ENCODE measurements at places on chromosomes 7 and 10. TPM values are rescaled to one million over a fixed set of nuclear protein-coding genes. Genes with fewer than 3 reads are reported as not detected.

- H3K4me3 ChIP-seq = no peak overlapping the region
- H3K4me1 ChIP-seq = no peaks in the 10 kb centered on the region
- no peaks in the 10 kb centered on the region for H3K36me3 ChIP-seq
- no peaks in the 10 kb centered on the region for H3K27me3 ChIP-seq
- H3K27ac ChIP-seq = no peak overlapping the region
Measured at GRCh38 chr7:133183969-133184368, 68.9 kb upstream of the EXOC4 start.

DNA sequence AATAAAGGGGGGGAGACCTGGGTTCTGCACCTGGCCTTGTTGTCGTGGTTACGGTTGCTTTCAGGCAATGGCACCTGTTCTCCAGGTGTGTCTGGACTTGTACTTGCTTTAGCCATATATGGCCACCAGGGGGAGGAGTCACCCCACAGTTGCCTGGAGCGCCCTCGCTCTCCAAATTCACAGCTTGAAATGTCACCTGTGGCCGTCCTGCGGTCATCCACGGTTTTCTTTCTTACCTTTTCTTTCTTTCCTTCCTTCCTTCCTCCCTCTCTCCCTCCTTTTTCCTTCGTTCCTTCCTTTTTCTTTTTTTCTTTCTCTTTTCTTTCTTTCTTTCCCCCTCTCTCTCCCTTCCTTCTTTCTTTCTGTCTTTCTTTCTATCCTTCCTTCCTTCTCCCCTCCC is 157.2 kb upstream of the ZNF92 start:
- peak; percentile 63 for DNase-seq
- H3K27ac ChIP-seq = no peak overlapping the region
- H3K4me1 ChIP-seq = no peaks in the 10 kb centered on the region

The NSMCE4A gene
- total RNA-seq = 83.6 TPM

GRCh38 chr10:110244550-110244949 is 37.1 kb downstream of the MXI1 start:
- H3K27me3 ChIP-seq = no peaks in the 10 kb centered on the region
- peaks cover 3% of the 10 kb centered on the region for H3K4me1 ChIP-seq
- H3K27ac ChIP-seq = no peak overlapping the region
- H3K4me3 ChIP-seq = no peak overlapping the region
- H3K36me3 ChIP-seq = peaks cover 11% of the 10 kb centered on the region
- no peak for DNase-seq

The TMEM236 gene
- total RNA-seq = 0.05 TPM

The OR6V1 gene
- not detected for total RNA-seq

DNA sequence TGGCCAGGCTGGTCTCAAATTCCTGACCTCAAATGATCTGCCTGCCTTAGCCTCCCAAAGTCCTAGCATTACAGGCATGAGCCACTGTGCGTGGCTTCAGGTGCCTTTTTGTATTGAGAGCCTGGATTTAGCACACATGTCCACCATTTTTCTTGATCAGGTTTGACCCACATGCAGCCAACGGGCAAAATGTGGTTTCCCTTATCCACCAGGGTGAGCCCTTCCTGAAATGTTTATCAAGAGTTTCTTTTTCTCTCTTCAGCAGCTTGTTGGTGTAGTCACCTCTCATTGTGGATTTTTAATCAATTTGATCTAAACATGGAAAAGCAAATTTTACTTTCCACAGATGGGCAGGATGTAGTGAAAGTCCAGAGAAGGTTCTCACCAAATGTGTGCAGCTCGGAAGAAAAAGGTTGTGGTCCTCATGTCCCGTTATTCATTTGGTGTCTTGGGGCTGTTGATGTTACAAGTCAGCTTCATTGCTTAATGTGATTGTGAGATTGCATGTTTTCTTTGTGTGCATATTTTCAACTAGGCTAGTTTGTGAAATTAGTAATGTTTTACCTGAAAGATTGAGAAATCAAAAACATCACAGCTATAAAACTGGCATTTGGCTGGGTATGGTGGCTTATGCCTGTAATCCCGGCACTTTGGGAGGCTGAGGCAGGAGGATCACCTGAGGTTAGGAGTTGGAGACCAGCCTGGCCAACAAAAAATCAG is 28.9 kb downstream of the GUSB start:
- H3K4me1 ChIP-seq = no peaks in the 10 kb centered on the region
- DNase-seq = no peak
- H3K4me3 ChIP-seq = no peak overlapping the region
- no peaks in the 10 kb centered on the region for H3K36me3 ChIP-seq
- no peak overlapping the region for H3K27ac ChIP-seq

DNA sequence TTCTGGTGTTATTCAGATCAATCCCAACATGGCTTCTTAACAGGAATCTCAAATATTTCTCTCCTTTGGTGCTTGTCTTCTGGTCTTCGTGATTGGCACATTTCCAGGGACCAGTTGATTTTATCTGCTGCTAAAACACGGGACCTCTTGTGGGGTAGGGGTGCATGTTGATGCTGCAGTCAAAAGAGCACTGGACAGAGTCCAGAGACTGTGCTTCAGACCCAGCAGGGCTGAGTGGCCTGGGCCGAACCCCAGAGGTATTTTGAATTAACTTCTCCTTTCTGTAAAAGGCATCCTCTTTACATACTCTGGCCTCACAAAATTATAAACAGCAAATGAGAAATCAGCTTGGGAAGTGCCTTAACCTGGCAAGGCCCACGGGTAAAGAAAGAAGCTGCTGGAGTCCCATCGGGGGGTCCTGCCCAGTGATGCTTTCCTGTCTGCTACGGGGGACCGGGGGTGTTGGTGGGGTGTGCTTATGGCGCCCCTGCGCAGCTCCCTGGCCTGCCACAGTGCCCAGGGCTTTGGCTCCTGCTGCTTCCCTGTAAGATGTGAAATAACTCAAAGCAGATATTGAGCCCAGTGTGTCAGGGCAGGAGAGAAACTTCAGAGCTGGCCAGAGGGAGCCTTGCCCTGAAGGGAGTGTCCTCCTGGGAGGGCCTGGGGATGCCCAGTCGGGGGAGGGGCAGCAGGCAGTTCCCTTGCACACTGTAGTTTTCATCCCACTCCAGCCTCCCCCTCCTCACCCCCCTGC is 230.5 kb downstream of the TCF7L2 start:
- no peaks in the 10 kb centered on the region for H3K4me1 ChIP-seq
- no peaks in the 10 kb centered on the region for H3K36me3 ChIP-seq
- H3K27me3 ChIP-seq = no peaks in the 10 kb centered on the region
- no peak for DNase-seq
- no peak overlapping the region for H3K27ac ChIP-seq

The KIAA1549 gene
- total RNA-seq = 0.16 TPM

GRCh38 chr10:126301701-126302475 is 86.4 kb downstream of the ADAM12 start:
- no peak overlapping the region for H3K4me3 ChIP-seq
- H3K27ac ChIP-seq = no peak overlapping the region
- DNase-seq = no peak
- H3K27me3 ChIP-seq = no peaks in the 10 kb centered on the region
- no peaks in the 10 kb centered on the region for H3K4me1 ChIP-seq

- H3K27ac ChIP-seq = no peak overlapping the region
- no peaks in the 10 kb centered on the region for H3K27me3 ChIP-seq
- H3K4me1 ChIP-seq = no peaks in the 10 kb centered on the region
- H3K36me3 ChIP-seq = no peaks in the 10 kb centered on the region
- DNase-seq = no peak
Measured at GRCh38 chr10:67869996-67870395, 14.5 kb upstream of the SIRT1 start.

DNA sequence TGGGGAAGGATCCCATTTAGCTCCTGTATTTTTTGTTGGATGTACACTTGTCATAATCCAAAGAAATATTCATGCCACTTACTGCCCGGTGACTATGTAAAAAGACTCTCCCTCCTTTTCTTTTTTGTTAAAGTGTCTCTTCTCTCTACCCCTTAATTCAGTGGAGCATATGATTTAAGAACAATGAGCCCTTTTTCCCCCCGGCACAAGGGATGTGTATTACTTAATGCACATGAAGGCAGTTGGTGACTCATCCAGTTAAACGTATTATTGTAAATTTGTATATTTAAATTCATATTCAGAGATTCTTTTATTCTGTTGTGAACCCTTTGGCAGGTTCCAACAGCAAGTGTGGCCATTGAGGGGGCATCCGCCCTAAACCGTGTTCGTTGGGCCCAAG is 241.9 kb downstream of the SLC25A13 start:
- H3K4me1 ChIP-seq = peaks cover 7% of the 10 kb centered on the region
- H3K27ac ChIP-seq = no peak overlapping the region
- no peaks in the 10 kb centered on the region for H3K36me3 ChIP-seq
- no peak for DNase-seq
- H3K4me3 ChIP-seq = no peak overlapping the region
- peaks cover 9% of the 10 kb centered on the region for H3K27me3 ChIP-seq

DNA sequence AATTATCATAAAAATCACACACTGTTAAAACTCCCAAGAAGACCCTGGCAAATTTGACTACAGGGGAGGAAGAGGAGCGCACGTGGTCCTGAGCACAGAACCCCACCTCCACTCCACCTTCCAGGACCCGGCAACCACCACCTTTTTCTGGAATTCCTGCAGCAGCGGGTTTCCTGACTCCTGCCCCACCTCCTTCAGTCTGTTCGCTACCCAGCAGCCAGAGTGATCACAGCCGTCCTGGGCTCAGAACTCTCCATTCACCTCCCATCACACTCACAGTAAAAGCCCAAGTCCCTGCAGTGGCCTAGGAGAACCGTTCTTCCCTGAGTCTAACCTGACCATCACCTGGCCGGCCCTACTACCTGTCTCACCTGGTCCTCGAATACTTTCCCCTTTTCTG is 107.4 kb upstream of the FAM204A start:
- H3K4me1 ChIP-seq = no peaks in the 10 kb centered on the region
- H3K4me3 ChIP-seq = no peak overlapping the region
- H3K27me3 ChIP-seq = no peaks in the 10 kb centered on the region
- no peak for DNase-seq
- H3K36me3 ChIP-seq = no peaks in the 10 kb centered on the region

The AUTS2 gene
- 4.2 TPM for total RNA-seq

DNA sequence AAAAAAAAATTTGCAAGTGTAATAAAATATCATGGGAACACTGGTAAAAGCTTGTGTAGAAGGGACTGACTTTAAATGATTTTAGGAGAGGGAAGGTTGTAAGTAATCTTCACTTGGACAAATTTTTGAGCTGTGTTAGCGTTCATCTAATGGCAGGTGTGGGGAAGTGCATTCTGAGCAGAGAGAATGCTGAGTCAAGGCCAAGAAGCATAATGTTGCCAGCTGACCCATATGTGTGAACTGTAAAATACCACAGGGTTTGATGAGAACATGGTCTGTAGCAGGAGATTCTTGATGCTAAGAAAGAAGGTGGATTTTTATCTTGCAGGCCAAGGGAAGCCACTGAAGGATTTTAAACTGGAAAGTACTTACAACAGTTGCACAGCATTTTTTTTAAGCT is 98.2 kb upstream of the ZNF32 start:
- no peak overlapping the region for H3K4me3 ChIP-seq
- no peaks in the 10 kb centered on the region for H3K4me1 ChIP-seq
- no peaks in the 10 kb centered on the region for H3K27me3 ChIP-seq
- no peak overlapping the region for H3K27ac ChIP-seq

- no peaks in the 10 kb centered on the region for H3K4me1 ChIP-seq
- DNase-seq = no peak
- H3K27me3 ChIP-seq = peaks cover 4% of the 10 kb centered on the region
- H3K36me3 ChIP-seq = no peaks in the 10 kb centered on the region
- H3K27ac ChIP-seq = no peak within 1 kb of the TSS
Measured at GRCh38 chr10:49115015-49115795, at the start of gene VSTM4. TSS of gene VSTM4 (minus strand) at chr10:49115522. CDS start at chr10:49115485, 37 bp downstream.

DNA sequence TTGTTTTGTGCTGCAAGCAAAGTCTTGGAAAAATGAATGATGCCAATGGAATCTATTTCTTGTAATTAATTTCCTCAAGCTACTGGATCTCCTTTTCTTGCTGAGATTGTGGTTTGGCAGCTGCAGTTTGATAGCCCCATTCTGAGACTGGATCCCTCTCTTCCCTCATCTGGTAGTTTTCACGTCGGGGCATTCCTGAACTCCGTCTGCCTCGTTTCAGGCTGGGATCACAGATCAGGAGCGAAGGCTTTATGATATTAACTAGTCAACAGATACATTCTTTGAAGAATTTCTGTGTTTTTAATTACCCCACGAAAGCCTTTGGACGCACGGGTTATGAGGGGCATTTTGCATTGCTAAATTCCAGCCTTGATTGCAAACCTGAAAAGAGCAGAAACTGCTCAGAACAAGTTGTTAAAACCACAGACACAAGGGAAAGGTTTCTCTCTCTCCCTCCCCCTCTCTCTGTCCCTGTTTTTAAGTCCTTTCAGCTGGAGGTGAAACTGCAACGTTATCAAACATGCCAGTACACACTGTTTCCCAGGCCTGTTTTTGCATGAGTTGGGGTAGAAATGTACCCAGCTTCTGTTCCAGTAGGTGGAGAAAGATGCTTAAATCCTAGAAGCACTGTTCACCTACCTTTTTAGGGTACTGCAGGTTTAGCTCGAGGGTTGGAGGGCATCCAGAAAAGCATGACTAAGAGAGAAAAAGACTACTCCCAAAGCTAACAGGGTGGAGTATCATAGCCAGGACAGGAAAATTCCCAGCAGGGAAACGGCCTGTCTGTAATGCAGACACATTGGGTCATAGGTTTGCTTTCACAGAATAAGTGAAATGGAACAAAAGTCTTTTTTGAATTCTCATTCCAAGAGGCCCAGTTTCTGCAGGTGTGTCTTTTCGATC is 124.3 kb downstream of the CUX1 start:
- no peaks in the 10 kb centered on the region for H3K36me3 ChIP-seq
- no peaks in the 10 kb centered on the region for H3K27me3 ChIP-seq
- no peak overlapping the region for H3K27ac ChIP-seq
- no peak overlapping the region for H3K4me3 ChIP-seq
- H3K4me1 ChIP-seq = no peaks in the 10 kb centered on the region

- no peaks in the 10 kb centered on the region for H3K36me3 ChIP-seq
- no peak overlapping the region for H3K27ac ChIP-seq
- DNase-seq = no peak
- no peaks in the 10 kb centered on the region for H3K4me1 ChIP-seq
- H3K27me3 ChIP-seq = no peaks in the 10 kb centered on the region
Measured at GRCh38 chr10:88162852-88163251, 299.4 kb downstream of the PTEN start.

- H3K4me1 ChIP-seq = no peaks in the 10 kb centered on the region
- no peak for DNase-seq
Measured at GRCh38 chr7:128831178-128831993, 1.2 kb downstream of the FLNC start.

DNA sequence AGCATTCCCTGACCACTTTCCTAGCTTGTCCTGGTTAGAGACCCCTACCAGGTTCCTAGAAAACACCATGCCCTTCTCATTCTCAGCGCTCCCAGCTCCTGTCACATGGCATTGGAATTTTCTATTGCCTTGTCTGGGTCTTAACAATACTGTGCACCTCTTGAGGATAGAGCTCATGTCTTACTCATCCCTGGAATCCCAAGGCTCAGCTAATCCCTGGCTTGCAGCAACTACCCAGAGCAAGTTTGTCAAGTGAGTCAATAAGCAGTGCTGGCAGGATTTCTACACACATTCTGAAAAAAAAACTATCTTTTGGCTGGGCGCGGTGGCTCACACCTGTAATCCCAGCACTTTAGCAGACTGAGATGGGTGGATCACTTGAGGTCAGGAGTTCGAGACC is 11.7 kb upstream of the PRDX3 start:
- H3K27ac ChIP-seq = no peak overlapping the region
- peaks cover 6% of the 10 kb centered on the region for H3K4me1 ChIP-seq
- H3K36me3 ChIP-seq = no peaks in the 10 kb centered on the region
- no peak overlapping the region for H3K4me3 ChIP-seq
- no peaks in the 10 kb centered on the region for H3K27me3 ChIP-seq

The HPSE2 gene
- not detected for total RNA-seq

The SPDYE5 gene
- 0.24 TPM for total RNA-seq

The AS3MT gene
- total RNA-seq = 2.6 TPM
